ENCODE measurements at places on chromosomes 4 and X.

DNA sequence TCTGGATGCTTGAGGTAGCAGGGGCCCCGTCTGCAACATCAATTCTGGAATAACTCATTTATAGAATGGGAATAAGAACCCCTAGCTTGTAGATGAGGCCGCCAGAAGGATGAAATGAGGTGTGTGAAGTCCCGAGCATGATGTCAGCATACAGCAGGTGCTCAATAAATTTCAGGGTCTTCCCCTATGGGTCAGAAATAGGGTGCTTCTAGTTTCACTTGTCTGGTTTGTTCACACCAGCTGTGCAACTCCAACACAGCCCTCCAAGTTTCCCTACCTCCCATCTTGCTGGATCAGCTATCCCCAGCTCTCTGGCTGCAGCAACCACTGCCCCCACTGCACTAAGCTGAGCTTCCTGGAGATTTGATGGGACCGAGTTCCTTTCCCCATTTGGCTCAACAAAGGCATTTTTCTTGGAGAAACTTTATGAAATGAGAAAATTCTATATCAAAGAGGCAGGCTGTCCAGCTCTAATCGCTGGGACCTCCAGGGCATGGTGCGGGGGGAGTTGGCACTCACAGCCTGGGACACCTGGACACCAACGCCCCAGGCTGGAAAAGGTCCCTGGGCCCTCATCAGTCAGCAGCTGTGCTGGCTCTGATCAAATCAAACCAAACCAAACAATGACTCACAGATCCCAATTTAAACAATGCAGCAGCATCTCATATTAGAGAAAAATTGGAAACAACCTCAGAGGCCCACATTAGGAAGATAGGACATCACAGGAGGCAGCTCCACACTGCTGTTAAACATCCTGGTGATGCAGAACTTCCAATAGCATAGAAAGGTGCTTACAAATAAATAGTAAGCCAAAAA is 13.3 kb downstream of the SLC2A9 start:
- no peak for DNase-seq

GRCh38 chrX:91434351-91435168 is at the start of gene PABPC5:
PABPC5 (plus strand) TSS chrX:91434839; CDS start chrX:91435578, 739 bp downstream.
- DNase-seq: peak; percentile 17

DNA sequence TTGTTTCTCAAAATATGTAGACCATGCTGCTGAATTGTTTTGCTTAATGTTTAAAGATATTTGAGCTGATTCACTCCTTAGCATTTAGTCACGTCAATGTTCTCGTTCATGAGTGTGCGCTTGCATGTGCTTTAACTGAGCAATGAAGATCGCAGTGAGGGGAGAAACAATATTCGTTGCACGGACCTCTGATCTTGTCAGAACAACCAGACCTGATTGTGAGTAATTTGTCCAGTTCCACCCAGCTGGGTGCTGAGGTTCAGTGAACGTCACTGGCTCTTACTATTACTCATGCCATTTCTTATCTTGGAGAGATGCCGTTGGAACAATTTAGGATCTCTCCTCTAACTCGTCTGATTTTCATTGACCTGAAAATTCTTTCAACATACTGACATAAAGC is 15.0 kb upstream of the PRKX start:
- DNase-seq: no peak

DNA sequence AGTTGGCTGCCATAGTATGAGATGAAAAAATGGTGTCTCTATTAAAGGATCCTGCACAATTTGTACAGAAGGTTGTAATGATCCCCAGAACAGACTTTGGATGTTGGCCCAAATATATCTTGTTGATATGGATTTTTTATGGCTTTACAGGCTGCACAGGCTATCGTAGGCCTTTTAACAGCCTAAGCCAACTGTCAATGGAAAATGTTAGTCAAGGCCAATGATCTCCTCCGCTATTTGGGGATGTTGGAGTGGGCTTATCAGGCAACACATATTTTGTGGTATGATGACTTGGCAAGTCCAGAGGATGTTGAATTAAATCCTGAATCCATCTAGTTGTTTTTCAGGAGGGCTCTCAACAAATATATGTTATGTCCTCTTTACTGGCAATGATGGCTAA is 42.1 kb downstream of the ZCCHC13 start:
- DNase-seq: no peak

DNA sequence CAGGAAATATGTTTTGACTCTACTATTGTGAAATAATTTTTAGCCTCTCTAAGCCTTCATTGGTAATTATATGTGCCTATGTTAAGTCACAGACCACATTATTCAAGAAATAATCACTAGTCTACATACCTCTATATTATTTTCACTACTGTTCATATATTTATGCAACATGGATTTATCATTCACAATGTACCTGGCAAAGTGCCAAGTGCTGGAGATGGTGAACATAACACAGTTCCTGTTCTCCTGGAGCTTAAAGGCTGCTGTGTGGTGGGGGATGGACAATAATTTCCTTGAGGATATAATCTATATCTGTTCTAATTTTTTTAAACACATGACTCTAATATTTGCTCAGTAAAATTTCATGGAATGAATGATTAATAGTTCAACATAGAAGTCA is 527.7 kb upstream of the CXorf51A start:
- DNase-seq: no peak

DNA sequence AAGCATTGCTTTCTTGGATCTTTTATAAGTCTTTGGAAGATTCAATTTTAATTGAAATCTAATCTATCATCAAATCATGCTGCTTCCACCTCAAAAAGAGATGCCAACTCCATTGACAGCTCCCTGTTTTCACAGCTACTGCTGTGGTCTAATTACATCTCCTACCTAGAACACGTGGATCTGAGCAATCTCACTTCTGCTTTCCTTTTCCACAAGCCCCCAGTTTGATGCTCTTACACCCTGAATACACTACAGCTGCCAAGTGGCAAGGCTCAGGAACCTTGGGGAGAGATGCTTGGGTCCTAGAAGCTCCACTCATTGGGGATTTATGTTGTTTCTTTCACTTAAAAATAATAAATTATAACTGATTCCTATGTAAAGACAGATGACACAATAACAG is 172.0 kb downstream of the CFAP299 start:
- DNase-seq: no peak

GRCh38 chr4:129578336-129578735 is 482.4 kb downstream of the C4orf33 start:
- DNase-seq: no peak

DNA sequence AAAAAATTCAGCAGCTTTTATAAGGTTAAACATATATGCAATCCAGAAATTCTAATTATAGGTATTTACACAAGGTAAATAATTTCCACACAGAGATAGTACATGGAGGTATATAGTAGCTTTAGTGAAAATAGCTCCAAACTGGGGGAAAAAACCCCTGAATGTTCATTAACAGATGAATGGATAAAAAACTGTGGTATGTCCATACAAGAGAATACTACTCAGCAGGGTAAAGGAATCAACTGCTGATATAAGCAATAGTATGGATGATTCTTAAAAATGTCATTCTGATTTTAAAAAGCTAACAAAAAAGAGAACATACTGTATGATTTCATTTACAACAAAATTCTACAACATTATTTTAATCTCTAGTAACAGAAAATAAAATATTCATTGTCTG is 37.2 kb upstream of the FRMD7 start:
- no peak for DNase-seq

DNA sequence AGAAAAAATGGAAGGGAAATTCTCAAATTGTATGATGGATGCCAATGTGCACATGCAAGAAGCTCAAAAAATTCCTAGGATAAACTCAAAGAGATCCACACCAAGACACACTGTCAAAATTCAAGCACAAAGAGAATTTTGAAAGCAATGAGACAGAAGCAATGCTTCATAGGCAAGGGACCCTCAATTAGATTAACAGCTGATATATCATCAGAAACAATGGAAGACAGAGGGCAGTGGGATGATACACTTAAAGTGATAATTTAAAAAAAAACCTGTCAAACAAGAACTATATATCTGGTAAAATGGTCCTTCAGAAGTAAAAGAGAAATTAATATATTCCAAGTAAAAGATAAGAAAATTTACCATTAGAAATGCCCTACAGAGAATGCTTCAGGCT is 306.3 kb upstream of the PCDH7 start:
- DNase-seq: no peak

DNA sequence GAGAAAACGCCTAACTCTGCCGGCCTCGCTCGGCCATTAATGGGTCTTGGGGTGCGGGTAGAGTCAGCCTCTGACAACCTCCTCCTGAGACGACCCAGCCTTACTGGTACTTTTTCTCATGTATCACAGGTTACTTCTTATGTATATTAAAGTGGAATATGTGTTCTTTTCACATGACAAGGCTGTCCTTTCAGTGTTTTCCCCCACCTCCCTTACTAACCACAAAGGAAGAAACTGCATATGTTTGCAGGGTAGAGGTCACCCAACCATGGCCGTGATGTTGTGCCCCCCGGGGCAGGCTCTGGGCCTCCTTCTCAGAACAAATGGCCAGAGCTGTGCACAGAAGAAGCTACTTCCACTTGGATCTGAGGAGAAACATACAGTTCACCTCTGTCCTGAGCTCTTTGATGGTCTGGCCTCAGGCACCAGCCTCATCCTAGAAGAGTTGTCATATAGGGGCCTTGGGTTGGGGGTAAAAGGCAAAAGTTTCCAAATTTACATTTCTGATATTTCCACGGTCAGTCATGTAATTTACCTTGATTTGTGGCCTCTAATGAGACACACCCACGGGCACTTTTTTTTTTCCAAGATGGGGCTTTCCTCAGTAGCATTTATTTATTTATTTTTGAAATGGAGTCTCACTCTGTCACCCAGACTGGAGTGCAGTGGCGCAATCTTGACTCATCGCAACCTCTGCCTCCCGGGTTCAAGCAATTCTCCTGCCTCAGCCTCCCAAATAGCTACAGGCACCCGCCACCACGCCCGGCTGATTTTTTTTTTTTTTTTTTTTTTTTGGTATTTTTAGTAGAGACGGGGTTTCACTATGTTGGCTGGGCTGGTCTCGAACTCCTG is 1.9 kb downstream of the SOWAHD start:
- DNase-seq: no peak

DNA sequence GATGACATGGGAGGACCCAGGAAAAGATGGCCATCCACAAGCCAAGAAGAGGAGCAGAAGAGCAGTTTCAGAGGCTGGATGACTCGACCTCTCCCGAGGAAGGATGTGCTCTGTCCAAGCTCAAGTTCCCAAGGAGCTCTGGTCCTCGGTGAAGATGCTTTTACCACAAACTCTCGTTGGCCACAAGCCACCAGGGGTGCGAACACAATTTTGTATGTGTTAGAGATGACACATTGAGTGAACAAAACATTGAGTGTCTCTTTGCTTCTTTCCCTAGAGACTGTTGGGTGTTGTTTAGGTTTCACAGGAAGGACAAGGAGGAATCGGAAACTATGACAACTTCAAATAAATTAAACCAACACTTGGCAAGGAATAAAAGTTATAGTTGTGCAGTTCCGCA is 26.3 kb downstream of the FGFBP1 start:
- DNase-seq: no peak

DNA sequence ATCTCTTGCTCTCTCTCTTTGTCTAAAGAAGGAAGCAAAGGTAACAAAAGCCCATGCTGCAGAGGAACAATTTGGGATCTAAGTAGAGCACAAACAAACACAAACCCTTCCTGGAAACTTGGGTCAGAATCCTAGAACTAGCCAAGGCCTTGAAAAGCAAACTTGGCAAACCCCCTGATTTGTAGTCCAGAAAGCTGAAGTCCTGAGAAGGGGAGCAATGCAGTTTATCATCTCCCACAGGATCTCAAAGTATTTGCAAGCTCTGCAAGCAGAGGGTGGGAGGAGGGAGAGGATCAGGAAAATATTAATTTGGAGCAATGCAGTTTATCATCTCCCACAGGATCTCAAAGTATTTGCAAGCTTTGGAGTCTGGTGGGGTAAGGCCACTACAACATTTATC is 379.5 kb upstream of the FGF13 start:
- no peak for DNase-seq

GRCh38 chr4:136392576-136392975 is 1139.7 kb downstream of the PCDH18 start:
- DNase-seq: peak; percentile 40

DNA sequence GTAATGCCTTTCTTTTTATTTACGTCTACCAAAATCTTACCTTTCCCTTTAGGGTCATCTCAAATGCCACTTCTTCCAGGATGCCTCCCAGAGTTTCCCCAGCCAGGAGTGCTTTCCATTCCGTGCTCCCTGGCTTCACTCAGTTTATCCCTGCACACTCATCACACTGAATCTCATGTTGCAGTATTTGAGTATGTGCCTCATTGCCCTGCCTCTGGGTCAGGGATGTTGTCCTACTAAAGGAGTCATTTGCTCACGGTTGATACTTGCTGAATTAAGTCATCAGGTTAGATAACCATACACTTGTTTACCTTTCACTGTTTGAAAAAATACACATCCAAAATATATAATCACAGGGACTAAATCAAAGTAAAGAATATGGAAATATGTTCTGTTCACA is 356.2 kb upstream of the GATB start:
- DNase-seq: no peak

- no peak for DNase-seq
Observed at GRCh38 chrX:50779694-50780093, 34.3 kb downstream of the SHROOM4 start.

GRCh38 chr4:183348706-183349659 is 26.8 kb upstream of the CLDN24 start:
- no peak for DNase-seq

DNA sequence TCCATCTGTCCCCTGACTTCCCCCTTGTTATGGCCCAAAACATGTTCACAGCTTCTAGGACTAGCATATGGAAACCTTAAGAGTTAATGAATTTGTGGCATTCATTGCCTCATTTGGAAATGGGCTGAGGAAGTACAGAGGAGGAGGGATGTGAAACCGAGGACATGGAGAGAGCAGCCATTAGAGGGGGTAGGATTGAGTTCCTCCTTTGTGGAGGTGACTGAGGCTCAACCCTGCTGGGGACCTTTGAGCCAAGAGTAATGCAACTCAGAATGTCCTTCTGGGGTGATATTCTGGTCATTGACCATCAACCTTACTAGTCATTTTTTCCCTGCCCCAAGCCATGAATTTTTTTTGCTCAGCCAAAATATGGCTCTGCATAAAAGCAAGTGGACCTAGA is 109.4 kb downstream of the ZNF518B start:
- no peak for DNase-seq

DNA sequence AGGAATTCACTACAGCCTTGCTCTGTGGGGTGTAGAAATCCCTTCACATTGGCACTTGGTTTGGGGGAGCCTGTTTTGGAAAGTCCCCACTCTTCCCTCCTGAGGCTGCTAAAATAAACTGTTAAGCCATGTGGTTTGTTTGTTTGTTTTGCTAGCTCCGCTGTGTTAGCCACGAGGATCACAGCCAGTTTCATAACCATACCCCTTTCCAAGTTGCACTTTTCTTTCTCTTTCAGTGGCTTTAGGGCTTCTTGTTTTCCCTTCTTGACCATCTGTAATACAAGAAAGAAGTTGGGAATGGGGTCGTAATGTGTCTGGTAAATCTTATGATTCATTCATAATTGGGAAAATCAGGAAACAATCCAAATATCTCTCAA is 24.8 kb upstream of the UXT start:
- no peak for DNase-seq

GRCh38 chr4:165763640-165764039 is 109.4 kb upstream of the TLL1 start:
- DNase-seq: no peak

Data from non-pigmented ciliary epithelial cell (primary cell).